ENCODE measurements at places on chromosomes 4 and X. TPM values are rescaled to one million over a fixed set of nuclear protein-coding genes. Genes with fewer than 3 reads are reported as not detected.

RS1 gene
- total RNA-seq = not detected

ASB9 gene
- total RNA-seq = 5.3 TPM

MAP3K15 gene
- total RNA-seq = 0.17 TPM

APOO gene
- total RNA-seq = 5.6 TPM

MYOZ2 gene
- total RNA-seq = not detected

GAGE13 gene
- not detected for total RNA-seq

SHROOM3 gene
- 0.51 TPM for total RNA-seq

LANCL3 gene
- total RNA-seq = 0.51 TPM

RHOXF2B gene
- not detected for total RNA-seq

TMPRSS11B gene
- total RNA-seq = not detected

PLRG1 gene
- 70.3 TPM for total RNA-seq

SPANXC gene
- total RNA-seq = not detected

SLC10A6 gene
- 0.85 TPM for total RNA-seq

PCDH7 gene
- total RNA-seq = 0.28 TPM

CT45A2 gene
- total RNA-seq = not detected

CXCL11 gene
- 2.0 TPM for total RNA-seq

GEMIN8 gene
- 11.4 TPM for total RNA-seq

FAM47C gene
- total RNA-seq = not detected

IQCM gene
- not detected for total RNA-seq

TCEAL9 gene
- 112 TPM for total RNA-seq

KLHL4 gene
- 65.0 TPM for total RNA-seq

IL15 gene
- total RNA-seq = 2.0 TPM

POF1B gene
- total RNA-seq = 2.9 TPM

PASD1 gene
- total RNA-seq = not detected

HMX1 gene
- not detected for total RNA-seq

SMIM10 gene
- total RNA-seq = 2.6 TPM

TTC29 gene
- total RNA-seq = not detected

RHOXF2 gene
- total RNA-seq = not detected

ARMCX1 gene
- 46.1 TPM for total RNA-seq

CFAP47 gene
- total RNA-seq = not detected

HPSE gene
- 12.0 TPM for total RNA-seq

CFP gene
- 0.85 TPM for total RNA-seq
